ENCODE measurements at places on chromosomes 1 and 21. TPM values are rescaled to one million over a fixed set of nuclear protein-coding genes. Genes with fewer than 3 reads are reported as not detected.

Gene OR6K6
- not detected for total RNA-seq

Gene ARHGAP29
- total RNA-seq = 20.2 TPM

Gene SPATA45
- total RNA-seq = not detected

Gene PTPN7
- not detected for total RNA-seq

Gene SDE2
- 9.9 TPM for total RNA-seq

Gene TMEM81
- total RNA-seq = 2.6 TPM

Gene EVA1B
- 20.5 TPM for total RNA-seq

Gene OR2T11
- not detected for total RNA-seq

Gene EPHA10
- total RNA-seq = 0.77 TPM

Gene AMY1A
- not detected for total RNA-seq

Gene S100A3
- 90.5 TPM for total RNA-seq

Gene RPRD2
- total RNA-seq = 15.0 TPM

Gene FAM229A
- total RNA-seq = 3.3 TPM

Gene AMY2A
- total RNA-seq = not detected

Gene AMPD1
- total RNA-seq = not detected

Gene IL20
- total RNA-seq = not detected

Gene SDC3
- 10.2 TPM for total RNA-seq

Gene ADORA1
- total RNA-seq = 1.4 TPM

Gene CD5L
- total RNA-seq = not detected

Gene LCE3D
- total RNA-seq = 0.69 TPM

Gene C1QA
- total RNA-seq = not detected

Gene OR10Z1
- not detected for total RNA-seq

Gene SERINC2
- total RNA-seq = 19.5 TPM

Gene CCDC185
- total RNA-seq = 0.05 TPM

Gene TSPEAR
- total RNA-seq = not detected

Gene TDRD5
- 0.02 TPM for total RNA-seq

Gene ERRFI1
- 60.7 TPM for total RNA-seq

Gene TFF2
- not detected for total RNA-seq

Gene RBM11
- total RNA-seq = not detected

Gene TMEM269
- 0.08 TPM for total RNA-seq

Gene COL9A2
- 0.19 TPM for total RNA-seq

Gene FAM177B
- total RNA-seq = not detected

Gene CFHR2
- not detected for total RNA-seq

Gene CD1B
- not detected for total RNA-seq

Gene KRTAP13-2
- not detected for total RNA-seq

Gene PRRX1
- total RNA-seq = not detected

Gene PLA2G2D
- not detected for total RNA-seq

Gene FOXD3
- 0.84 TPM for total RNA-seq

Gene CTH
- 2.1 TPM for total RNA-seq

Gene KLHL17
- total RNA-seq = 16.8 TPM

Gene FASLG
- total RNA-seq = not detected

Gene NVL
- 19.0 TPM for total RNA-seq

Gene MAP1LC3C
- 0.25 TPM for total RNA-seq

Gene FCRL4
- total RNA-seq = not detected

Gene MATN1
- 0.10 TPM for total RNA-seq

Gene ACOT11
- total RNA-seq = 2.1 TPM

Gene CTSE
- not detected for total RNA-seq

Gene DIO1
- total RNA-seq = not detected

Gene GRHL3
- 0.39 TPM for total RNA-seq

Gene UBL4B
- not detected for total RNA-seq
